ENCODE measurements at places on chromosomes 1 and 21.

DNA sequence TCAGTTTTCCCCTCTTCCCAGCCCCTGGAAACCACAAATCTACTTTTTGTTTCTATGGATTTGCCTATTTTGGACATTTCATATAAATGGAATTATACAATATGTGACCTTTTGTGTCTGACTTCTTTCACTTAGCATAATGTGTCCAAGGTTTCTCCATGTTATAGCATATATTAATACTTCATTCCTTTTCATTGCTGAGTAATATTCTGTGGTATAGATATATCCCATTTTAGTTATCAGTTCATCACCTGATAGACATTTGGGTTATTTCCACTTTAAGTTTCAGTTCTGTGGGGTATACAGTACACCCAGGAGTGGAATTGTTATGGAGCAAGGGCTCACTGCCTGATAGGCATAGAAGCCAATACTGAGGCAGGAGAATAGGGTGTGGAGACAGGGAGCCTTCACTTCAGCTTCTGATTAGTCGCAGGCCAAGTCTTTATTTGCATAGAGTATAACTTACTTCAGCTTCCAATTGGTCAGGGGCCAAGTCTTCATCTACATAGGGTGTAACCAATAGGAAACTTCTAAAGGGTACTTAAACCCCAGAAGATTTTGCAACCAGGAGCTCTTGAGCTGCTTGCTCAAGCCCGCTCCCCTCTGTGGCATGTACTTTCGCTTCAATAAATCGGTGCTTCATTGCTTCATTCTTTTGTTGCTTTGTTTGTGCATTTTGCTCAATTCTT lies 8.3 kb upstream of the NVL start:
- no peak for DNase-seq

DNA sequence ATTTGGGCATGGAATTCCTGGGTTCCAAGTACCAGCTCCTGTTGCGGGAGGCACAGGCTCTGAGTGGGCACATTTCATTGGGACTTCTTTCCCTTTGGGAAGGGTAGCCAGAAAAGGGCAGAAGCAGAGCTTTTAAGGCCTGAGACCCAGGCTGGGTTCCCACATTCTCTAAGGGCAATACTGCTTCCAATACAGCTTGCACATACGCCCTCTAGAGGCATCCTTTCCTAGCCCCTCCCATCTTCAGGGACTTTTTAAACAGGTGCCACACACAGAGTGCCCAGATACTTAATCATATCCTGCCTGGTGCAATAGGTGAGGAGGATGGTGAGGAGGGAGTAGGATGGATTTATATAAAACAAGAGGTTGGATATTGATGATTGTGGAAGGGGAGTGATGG lies 5.7 kb downstream of the GPR88 start:
- DNase-seq, result peak; percentile 66

DNA sequence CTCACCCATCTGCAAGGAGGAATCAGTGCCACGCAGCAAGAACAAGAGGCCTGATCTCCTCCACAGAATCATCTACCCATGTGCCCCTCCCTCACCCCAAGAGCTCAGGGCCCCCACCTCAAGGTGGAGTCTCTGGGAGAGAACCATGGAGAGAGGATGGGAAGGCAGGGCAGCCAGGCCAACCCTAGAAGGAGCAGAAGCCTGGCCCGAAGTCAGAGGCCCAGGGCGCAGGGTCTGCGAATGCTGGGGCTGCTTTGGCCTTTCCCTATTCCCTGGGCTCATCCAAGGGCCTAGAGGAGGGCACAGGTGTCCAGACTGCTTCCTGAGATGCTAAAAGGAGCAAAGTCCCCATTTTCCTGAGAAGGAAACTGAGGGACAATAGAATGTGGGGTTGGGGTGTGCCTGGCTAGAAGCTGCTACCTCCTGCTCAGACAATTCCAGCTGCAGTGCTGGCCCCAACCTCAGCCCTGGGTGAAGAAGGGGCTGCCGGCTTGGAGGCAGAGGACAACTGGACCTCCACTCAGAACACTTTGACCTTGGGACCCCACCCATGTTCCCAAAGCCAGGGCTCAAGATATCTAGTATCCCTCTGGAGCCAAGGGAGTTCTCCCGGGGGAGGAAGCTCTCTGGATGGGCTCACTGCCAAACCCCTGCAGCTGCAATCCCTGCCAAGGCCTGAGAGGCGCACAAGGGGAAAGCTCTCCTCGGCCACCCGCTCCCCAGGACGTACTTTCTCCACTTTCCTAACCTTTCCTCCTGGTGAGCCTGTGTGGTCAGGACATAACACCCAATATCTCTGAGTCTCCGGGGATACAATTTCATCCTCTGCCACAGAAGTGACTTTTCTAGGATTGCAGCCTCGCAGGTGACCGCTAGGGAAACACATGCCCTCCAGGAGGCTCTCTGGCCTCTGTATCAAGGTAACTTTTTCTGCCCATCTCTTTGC lies 16.6 kb upstream of the LEMD1 start:
- DNase-seq, result no peak

- no peak for DNase-seq
These were observed 101.8 kb upstream of the ARTN start for GRCh38 chr1:43831851-43832250.

GRCh38 chr1:167463875-167464575 lies 54.3 kb downstream of the CD247 start:
- DNase-seq, result no peak

DNA sequence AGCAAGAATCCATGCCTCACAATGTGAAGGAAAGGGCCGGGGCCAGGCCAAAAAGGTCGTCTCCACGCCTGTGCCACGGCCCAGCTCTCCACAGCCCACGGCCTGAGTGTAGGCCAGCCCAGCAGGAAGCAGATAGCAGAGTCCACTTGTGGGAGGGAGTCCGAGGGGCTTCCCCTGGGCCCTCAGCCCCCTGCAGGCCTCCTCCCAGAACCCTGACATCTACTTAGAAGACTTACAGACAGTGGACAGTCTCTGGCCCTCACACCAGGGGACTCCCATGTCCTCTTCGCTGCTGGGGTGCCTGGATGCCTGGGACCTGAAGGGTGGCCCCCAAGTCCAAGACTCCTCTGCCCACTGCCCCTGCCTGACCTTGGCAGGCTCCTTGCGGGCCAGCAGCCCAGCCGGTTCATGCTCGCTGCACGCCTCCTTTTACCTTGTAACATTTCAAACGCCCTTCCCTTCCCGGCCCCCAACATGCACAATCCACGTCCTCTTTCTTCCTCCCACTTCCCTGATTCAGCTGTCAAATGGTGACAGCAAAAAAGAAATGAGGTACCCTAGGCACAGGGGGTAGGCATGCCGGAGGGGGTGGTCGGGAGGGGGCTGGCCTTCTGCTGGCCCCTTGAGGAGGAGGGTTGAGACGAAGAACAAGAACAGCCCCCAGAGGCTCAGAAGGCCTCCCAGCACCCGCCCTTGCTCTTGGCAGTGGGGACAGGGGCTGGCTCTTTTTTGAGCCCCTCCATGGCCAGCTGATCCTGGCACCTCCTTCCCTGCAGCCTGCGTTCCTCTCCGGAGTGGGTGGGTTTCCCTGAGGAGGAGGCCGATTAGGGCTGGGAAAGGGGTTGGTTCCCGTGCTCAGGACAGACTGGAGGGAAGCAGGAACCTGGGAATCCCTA lies 997 bp upstream of the PTPN7 start:
- DNase-seq, result no peak

Data from CD4-positive, alpha-beta T cell (primary cell).